ENCODE measurements at places on chromosomes 11 and 22.
A peak's percentile ranks its signal among the peaks of the same experiment; 100 is the strongest.

DNA sequence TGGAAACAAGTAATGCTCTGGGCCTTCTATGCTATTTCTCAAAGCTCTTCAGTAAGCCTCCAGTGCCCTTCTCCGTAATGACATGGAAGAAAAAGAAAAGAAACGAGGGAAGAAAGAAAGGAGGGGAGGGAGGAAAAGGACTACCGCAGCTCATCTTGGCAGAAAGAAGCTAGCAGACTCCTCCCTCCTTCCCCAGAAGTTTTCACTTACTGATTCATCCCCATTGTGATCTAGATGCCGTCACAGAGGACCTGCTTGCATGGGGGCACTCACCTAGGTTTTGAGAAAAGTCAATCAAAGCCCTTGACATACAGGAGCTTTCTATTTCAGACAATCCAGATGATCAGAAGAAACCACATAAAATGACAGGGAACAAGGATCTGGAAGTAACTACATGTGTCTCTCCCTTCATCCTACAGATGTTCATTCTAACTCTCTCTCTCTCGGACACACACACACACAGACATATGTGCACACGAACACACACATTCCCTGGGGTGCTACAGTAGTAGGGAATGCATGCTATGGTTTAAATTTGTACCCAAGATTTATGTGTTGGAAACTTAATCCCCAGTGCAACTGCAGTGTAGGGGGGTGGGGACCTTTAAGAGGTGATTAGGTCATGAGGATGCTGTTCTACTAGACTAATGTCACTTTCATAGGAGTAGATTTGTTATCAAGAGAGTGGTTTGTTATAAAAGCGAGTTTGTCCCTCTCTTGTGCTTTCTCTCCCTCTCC lies 37.6 kb upstream of the RCN1 start:
- DNase-seq = no peak

DNA sequence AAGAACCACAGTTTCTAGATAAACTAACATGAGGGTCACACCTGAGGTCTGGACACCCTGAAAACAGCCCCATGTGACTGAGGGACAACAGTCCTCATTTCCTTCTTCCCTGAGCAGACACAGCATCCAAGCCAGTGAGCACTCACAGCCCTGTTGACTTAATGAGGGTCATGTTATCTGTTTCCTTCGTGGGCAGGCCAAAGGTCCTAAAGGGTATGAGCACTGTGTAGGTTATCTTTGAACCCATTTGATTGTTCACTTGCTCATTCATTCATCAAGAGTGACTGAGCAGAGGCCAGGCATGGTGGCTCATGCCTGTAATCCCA lies 170.7 kb upstream of the B3GAT1 start:
- no peak for DNase-seq

GRCh38 chr11:71064702-71065515 lies 187.5 kb downstream of the SHANK2 start:
- no peak for DNase-seq

GRCh38 chr11:108019870-108020540 lies 11.3 kb downstream of the CUL5 start:
- no peak for DNase-seq

DNA sequence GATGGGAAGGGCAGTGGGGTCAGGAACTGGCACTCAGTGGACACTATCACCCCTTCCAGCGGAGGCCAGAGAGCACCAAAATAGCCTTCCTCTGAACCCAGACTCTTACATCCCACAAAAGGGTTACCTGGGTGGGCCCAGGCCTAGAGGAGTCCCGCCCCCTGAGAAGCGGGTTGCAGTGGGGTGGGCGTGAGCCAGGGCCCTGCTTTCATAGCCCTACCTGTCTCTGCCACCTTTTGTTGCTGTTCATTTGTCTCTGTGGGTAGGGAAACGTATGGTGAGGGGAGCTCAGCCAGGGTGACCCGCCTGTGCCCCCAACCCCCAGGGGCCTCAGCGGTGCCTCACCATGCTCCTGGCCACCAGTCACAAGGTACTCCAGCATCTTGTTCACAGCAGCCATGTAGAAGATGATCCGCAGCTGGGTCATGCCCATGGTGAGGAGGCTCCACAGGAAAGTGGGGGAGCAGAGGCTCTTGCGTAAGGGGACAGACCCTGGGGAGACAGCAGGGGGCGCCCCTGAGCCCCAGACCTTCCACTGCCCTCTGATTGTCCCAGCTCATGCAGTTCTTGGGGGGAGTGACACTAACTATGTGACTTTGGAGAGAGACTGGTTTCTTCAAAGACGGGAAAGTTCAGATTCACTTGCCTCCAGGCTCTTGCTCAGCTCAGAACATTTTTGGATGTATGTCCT lies 24.0 kb downstream of the SLC43A1 start:
- DNase-seq = peak; percentile 37

DNA sequence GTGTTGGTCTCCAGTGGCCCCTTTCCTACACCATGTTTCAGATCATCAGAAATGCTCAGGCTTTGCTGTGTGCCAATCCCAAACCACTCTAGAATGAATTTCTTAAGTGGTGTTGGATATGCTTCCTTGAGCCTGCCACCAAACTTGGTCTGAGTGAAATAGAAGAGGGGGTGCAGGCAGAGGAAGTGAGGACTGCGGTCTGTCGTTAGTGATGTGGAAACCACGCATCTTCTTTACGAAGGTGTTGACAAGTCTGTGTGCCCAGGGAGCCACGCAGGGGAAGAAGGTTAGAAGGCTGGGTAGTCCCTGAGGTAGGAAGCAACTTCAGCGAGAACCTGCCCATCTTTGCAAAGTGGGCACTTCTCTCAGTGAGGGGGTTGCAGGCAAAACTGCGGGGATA lies 187.4 kb upstream of the NAV2 start:
- no peak for DNase-seq

DNA sequence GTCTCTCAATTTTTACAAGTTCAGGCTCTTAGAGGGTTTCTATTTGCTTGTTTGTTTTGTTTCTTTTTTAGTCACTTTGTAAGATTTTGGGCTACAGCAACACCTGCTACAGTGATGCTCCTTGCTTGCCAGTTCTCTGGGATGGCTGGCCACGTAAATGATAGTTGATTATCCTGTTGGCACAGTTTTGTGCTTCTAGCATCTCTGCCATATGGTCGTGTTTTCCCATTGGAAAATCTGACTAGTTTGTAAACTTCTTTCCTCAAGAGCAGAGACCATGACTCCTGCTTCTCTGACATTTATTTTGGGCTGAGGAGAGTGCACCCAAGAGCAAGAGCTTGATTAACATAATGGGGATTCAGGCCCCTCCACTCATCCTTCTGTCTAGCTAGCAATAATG lies 1621.6 kb upstream of the RAG2 start:
- no peak for DNase-seq

GRCh38 chr22:36100134-36100824 lies 60.3 kb downstream of the APOL3 start:
- no peak for DNase-seq

DNA sequence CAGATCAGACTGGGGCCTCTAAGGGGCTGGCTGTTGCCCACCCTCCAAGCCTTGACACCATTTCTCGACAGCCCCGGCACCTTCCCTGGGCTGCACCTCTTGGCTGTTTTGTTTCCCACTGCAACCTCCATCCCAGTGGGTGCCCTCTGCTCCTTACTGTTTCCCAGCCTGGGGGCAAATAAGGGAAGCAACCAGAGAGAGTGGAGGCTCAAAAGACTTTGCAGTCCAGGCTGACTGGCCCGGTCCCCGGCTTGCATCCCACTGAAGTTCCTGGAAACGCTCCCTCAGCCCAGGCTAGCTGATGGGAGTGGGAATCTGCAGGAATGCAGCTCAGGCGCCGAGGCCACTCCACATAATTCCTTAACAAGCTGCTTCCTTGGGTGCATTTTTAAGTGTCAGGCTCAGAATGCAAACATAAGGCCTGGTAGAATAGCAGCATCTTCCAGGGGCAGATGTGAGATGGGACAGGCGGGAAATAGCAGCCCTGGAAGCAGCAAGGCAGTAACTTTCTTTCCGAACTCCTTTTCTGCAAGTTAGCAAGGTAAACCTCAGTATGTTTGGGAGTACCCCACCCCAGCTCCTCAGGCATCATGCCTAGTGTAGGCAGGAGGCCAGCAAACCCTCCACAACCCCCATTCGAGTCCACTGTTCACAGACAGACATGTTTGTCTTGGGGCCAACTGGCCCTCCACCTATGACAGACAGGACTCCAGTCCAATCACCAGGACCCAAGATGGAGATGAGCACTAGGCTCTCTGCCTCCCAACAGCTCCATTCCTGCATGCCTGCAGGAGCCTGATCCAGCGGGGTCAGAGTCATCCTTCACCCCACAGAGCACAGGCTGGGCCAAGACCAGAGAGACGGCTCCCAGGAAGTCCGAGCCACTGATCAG lies 39.3 kb downstream of the RPL27A start:
- DNase-seq = no peak

- no peak for DNase-seq
These were observed 6.9 kb upstream of the MS4A14 start for GRCh38 chr11:60389279-60389910.

GRCh38 chr11:29153078-29153477 lies 863.8 kb downstream of the KCNA4 start:
- DNase-seq = no peak

DNA sequence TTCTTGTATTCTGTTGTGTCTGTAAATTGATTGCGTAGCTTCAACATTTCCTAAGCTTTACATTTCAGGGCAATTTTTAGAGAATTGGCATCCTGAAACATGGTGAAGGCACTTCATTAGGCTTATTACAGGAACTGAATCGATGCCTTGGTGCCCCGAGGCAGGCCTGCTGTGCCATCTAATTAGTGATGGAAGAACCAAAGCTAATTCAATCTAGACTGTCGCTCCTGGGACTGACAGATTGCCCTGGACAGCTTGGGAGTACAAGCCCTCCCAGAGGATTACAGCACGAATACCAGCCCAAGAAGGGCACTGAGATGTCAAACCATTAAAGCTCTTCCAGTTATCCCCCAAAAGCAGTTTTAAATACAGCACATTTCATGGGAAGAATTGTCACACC lies 243.2 kb upstream of the ZC3H12C start:
- no peak for DNase-seq

- no peak for DNase-seq
These were observed 48.8 kb downstream of the GDPD4 start for GRCh38 chr11:77252555-77253270.

DNA sequence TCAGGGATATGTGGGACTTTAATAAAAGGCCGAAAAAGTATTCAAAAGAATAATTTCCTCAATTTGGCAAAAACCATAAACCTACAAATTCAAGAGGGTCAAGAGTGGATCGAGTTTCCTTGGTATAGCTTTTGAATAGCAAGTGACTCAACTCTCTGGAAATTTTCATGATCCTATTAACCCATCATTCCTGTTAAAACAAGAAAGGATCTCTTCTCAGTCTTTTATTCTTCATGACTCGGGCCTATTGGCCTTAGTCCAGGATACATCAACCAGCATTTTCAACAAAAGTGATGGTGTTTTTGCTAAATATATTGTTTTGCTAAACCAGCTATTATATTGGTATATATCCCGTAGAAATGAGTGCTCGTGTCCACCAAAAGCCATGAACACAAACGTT lies 110.3 kb downstream of the ATXN10 start:
- DNase-seq = no peak

- no peak for DNase-seq
These were observed 11.1 kb upstream of the TAB1 start for GRCh38 chr22:39388261-39389011.

GRCh38 chr11:26620282-26621045 lies 48.4 kb upstream of the MUC15 start:
- no peak for DNase-seq

DNA sequence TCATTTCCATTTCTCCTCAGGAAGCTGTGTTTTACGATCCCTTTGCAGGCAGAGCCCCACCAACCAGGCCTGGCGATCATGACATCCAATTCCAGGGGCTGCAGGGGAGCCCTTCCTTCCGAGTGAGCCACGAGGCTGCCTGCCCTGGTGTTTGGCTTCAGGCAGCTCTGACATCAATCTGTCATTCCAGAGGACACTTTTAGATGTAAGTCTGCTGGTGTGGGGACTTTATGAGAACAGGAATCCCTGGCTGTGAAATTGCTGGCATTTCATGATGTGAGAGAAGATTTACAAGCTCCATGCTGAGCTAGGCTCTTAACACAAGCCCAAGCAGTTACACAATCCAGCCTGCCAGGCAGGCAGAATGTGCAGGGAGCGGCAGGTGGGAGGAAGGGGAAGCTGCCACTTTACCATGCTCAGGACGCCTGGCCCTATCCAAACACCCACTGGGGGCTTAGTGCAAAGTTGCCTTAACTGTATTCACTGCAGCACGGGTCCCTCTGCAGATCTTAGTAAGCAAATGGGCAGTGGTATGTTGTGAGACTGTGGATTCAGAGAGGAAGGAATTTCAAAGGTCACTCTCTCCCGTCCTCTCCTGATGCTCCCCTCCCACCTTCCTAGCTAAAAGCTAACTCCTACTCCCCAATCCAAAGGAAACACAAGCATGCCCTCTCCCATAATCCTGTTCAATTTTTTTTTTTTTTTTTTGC lies 43.4 kb upstream of the MICAL2 start:
- DNase-seq = no peak

GRCh38 chr22:43446037-43446803 lies 34.4 kb downstream of the MPPED1 start:
- DNase-seq = no peak

DNA sequence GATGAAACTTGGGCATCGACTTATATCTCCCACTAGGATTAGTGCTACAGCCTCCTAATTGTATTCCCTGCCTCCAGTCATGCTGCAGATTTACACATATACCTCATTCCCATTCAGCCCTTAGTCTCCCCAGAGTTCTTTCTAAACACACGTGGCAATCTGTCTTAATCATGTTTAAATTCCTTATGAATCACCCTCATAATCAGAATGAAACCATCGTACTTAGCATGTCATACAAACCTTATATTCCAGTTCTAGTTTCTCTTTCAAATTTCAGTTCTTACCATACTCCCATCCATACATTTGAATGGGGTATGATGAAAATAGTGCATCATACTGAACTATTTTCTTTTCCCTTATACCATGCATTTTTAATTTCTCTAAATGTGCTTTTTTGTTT lies 6.0 kb upstream of the OR10A2 start:
- DNase-seq = peak; percentile 71

- no peak for DNase-seq
These were observed 87.1 kb upstream of the CSNK2A3 start for GRCh38 chr11:11440144-11440543.

- DNase-seq = no peak
These were observed 90.8 kb downstream of the LUZP2 start for GRCh38 chr11:24587635-24588034.

- no peak for DNase-seq
These were observed 324.6 kb upstream of the MTNR1B start for GRCh38 chr11:92644595-92645445.

GRCh38 chr11:1632053-1632714 lies 2.6 kb downstream of the KRTAP5-5 start:
- DNase-seq = no peak

GRCh38 chr22:49660794-49661781 lies 166.6 kb downstream of the BRD1 start:
- no peak for DNase-seq

DNA sequence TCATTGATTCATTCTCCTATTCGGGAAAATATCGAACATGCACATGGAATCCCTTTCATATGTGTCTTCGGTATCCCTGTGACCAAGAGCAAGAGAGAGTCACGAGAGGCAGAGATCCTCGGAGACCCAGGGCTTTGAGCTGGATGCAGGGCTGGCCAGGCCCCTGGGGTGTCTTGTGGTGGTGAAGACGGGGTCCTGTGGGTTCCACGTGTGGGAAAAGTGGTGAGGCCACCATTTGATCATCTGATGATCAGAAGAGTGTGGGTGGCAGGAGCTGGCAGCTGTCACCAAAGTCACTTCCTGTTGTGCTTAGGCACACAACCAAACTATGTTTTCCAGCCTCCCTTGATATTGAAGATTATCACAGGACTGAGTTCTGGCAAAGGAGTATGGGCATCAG lies 94.0 kb downstream of the BRD1 start:
- no peak for DNase-seq

- DNase-seq = no peak
These were observed 4.4 kb downstream of the APOL3 start for GRCh38 chr22:36156119-36156514.

All from RKO (cell line).